ENCODE measurements at places on chromosomes 4 and X. TPM values are rescaled to one million over a fixed set of nuclear protein-coding genes. Genes with fewer than 3 reads are reported as not detected.

DNA sequence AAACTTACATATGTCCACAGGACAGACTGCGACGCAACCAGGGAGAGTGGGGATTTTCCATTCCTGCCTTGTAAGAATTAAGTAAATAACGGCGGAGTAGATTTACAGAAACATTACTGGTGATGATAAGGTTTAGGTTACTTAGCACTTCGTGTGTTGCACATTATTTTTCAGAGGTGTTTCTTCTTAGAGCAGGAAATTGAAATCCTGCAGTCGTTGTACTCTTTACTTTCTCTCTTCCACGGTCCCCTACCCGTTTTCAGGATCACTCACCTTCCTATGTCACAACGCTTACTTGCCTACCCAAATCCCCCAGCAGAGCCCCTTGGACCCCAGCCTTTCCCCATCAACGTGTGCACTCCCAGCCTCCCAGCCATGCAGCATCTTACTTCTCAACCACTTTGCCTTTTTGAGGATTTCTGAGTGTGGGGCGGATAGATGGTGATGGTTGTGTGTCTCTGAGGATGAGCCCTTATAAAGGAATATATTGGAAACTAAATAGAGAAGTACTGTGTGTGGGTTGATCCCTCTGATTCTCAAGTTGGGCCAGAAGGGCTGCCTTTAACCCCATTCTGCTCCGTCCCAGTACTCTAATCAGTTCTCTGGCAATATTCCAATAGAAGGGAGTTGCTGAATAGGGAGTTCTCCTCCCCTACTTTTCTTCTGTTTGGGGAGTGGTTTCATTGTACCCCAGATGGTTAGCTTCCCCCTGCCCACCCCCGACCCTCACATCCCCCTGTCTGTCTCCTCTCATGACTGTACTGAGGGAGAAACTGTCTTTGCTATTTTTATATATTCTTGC, 1.6 kb downstream of the MID2 start:
- DNase-seq = no peak

GRCh38 chrX:103739421-103739820, 28.7 kb downstream of the TMEM31 start:
- no peak for DNase-seq

DNA sequence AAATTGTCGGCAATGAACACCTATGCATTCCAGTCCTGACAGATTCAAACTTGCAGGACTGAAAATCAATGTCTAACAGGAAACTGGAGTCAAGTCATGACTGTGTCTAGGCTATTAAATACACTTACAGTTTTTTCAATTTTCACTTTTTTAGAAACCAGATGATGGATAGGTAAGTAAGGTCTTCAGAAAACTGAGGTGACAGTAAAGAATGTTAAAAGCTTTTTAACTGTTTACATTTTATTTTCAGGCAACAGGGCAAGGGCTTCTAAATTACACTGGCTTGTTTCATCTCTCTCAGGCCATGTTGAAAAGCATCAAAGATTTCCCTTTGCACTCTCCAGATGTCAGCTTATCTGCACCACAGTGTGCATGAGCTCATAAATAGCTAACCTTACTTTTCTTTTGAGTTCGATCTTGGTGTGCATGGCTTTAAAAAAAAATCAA, 65.2 kb downstream of the SEC24D start:
- no peak for DNase-seq

DNA sequence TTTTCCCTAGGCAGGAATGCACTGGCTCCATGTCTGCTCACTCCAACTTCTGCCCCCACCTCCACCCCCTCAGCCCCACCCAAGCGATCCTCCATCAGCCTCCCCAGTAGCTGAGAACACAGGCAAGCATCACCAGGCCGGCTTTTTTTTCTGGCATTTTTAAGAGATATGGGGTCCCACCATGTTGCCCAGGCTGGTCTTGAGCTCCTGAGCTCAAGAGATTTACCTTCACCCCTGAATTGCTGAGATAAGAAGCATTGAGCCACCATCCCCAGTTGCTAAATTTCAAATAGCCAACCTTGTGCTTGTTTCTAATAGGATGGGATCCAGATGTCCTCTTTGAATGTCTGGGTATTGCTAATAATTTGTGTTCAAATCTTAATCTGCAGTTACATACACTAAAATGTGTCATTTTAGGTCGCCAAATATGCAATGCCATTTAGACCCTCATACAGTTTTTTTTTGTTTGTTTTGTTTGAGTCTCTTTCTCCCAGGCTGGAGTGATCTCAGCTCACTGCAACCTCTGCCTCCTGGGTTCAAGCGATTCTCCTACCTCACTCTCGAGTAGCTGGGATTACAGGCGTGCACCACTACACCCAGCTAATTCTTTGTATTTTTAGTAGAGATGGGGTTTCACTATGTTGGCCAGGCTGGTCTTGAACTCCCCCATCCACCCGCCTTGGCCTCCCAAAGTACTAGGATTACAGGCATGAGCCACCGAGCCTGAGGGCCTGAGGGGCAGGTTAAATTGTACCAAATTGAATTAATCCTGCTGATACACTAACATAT, 8.8 kb downstream of the LARP7 start:
- DNase-seq = no peak

DNA sequence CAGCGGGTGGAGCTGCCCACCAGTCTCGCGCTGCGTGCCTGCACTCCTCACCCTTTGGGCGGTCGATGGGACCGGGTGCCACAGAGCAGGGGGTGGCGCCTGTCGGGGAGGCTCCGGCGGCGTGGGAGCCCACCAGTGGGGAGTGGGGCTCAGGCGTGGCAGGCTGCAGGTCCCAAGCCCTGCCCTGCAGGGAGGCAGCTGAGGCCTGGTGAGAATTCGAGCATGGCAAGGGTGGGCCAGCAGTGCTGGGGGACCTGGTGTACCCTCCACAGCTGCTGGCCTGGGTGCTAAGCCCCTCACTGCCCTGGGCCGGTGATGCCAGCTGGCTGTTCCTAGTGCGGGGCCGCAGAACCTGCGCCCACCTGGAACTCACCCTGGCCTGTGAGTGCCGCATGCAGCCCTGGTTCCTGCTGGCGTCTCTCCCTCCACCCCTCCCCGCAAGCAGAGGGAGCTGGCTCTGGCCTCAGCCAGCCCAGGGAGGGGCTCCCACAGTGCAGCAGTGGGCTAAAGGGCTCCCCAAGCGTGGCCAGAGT, 746.6 kb upstream of the PABPC4L start:
- no peak for DNase-seq

DNA sequence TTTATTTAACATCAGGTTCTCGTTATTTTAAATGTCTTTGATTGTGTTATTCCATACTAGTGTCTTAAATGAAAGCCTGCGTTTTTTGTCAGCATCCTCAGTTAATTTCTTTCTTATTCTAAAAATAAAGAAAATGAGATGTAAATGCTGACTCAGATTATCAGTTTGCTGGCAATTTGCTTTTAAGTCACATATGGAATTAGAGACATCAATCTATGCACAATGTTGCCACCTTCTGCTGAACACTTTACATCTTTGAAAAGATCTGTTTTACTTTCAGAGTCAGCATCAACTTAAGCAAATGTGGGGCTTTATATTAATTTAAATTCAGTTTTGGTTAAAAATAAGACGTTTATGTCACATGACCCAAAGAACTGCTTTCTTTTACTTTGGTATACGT, 99.2 kb downstream of the ADGRL3 start:
- DNase-seq = no peak

- no peak for DNase-seq
These were observed 217.3 kb downstream of the SPANXN1 start for GRCh38 chrX:145464650-145465049.

Gene CCKAR
- total RNA-seq = not detected
